ENCODE measurements at places on chromosomes 2 and 18.

DNA sequence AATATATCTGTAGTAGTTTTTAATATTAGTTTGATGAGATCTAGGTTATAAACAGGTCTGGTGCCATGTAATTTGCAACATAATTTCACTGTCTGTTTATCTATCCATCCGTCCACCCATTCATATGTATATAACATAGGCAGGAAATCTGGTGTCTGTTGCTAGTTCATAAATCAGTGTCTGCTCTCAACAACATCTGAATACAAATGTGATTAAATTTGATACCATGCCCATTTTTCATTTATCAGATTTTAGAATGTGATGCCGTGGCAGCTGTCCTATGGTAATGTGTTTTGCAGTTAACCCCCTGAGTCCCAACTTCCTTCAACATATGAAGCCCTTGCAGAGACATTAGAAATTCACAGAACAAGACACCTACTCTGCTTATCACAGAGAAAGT is 228.4 kb downstream of the CMPK2 start:
- no peak for DNase-seq

- DNase-seq: no peak
These were observed 344.1 kb downstream of the TDRD15 start for GRCh38 chr2:21467910-21468309.

- no peak for DNase-seq
These were observed 346.8 kb downstream of the ANAPC1 start for GRCh38 chr2:111537078-111537655.

DNA sequence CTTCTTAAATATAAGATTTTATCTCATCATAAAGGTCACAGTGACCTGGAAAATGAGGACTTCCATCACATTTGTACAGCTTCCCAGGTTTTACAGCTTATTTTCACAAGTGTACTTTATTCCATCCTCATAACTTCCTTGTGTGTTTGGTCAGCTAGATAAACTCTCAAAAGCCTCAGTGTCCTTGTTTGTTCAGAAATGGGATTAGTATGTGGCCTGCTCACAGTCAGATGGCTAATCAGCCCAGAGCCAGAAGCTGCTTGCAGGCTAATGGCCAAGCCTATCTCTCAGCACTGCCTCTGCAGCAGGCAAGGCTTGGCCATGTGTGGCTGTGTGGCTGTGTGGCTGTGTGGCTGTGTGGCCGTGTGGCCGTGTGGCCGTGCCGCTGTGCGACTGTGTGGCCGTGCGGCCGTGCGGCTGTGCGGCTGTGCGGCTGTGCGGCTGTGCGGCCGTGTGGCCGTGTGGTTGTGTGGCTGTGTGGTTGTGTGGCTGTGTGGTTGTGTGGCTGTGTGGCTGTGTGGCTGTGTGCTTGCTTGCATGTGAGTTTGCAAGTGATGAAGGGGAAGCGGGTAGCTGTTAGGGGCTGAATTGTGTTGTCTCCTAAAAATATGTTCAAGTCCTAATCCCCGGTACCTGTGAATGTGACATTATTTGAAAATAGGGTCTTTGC is 233.0 kb upstream of the TNP1 start:
- no peak for DNase-seq

- DNase-seq: no peak
These were observed 1.9 kb downstream of the GORASP2 start for GRCh38 chr2:170930991-170931266.

- DNase-seq: no peak
These were observed 34.6 kb upstream of the KLF11 start for GRCh38 chr2:10008809-10009176.

DNA sequence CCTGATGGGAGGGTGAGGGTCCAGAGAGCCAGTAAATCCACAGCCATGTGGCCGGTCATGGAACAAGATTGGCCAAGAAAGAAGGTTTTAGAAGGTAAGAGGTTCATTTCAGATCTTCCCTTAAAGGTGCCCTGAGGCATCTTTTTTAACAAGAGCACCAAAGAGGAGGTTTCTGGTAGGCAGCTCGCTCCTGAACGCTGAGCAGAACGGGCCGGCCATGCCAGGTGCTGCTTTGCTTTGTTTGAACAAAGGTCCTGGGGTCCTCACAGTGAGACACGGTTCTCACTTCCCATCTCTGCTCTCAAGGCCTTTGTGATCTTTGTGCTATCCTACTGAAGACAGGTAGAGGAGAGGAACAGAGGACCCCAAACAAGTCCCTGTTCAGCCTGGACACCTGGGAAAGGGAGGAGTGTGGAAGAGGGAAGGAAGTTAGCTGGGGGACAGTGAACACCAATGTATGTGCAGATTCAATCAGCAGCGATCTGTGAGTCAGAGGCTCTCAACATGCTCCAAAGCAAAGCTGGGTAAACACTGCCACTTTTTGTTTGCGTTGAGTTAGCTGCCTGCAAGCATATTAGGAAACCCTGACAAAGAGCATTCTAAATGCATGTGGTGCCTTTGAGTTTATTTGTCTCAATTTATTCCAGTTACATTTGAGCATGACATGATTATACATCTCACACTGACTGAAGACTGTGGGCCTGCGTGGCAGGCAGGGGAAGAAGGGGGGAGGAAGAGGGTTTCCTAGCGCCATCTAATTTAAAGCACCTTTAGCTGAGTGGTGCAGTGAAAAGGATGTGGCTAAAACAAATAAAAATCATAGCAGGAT is 102.4 kb downstream of the ASB1 start:
- DNase-seq: no peak

DNA sequence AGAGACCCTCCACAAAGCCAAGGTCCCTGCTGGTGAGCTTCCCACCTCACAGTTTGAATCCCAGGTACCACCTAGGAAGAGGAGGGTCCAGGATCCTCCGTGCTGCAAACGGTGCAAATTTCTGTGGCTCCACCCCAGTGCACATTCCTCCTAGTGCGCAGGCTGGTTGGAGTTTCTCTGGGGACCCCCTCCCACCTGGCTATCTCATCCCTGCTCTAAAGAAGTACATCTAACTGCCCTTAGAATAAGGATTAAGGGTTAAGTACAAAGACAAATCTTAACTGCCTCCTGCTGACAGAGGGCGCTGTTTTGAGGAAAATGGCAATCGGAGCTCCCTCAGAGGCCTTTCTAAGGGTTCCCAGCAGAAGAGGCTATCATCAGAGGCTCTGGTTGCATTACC is 109.6 kb upstream of the FSIP2 start:
- DNase-seq: no peak

DNA sequence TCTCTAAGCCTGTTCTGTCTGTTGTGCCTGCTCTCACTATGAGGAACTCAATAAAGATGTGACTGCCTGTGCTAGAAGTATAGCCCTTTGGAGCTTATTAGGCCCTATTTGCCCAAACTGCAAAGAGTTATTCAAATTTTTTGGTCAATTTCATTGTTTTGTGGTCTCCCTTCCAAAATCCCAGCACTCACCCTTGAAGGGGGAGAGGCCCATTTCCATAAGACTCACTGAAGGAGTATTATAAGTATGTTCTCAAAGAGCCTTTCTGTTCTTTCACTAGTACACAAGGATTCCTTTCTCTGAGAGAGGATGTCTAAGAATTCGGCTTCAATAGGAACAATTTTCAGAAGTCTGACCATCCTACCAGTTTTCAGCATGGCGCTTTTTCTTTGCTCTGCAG is 641.9 kb upstream of the REG3G start:
- DNase-seq: no peak

DNA sequence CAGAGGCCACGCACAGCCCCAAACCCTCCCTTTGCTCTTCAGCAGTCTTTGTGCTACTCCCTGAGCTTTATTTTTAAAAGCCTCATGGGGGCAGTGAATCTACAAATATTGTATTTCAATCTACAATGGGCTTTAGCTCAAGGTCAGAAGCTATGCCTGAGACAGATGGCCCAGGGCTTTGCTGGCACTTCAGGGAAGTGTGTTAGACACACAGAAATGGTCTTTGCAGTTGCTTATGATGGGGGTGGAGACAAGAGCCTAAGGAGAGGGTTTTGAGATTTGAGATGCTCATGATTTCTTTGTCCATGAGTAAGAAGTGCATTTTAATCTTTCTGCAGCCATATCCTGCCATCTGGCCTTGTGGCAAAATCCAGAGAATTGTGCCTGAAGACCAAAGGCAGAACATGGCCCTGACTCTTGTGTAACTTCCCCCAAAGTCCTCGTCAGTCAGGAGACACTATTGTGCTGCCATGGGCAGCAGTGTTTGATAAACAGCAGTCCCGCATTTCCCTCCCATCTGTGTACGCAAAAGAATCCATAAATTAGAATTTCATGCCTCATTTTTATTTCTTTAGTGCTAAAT is 92.6 kb downstream of the VAPA start:
- DNase-seq: peak; percentile 33

- DNase-seq: no peak
These were observed 29.8 kb upstream of the YES1 start for GRCh38 chr18:841647-842370.

GRCh38 chr2:2960441-2961133 is 417.0 kb downstream of the EIPR1 start:
- DNase-seq: no peak

DNA sequence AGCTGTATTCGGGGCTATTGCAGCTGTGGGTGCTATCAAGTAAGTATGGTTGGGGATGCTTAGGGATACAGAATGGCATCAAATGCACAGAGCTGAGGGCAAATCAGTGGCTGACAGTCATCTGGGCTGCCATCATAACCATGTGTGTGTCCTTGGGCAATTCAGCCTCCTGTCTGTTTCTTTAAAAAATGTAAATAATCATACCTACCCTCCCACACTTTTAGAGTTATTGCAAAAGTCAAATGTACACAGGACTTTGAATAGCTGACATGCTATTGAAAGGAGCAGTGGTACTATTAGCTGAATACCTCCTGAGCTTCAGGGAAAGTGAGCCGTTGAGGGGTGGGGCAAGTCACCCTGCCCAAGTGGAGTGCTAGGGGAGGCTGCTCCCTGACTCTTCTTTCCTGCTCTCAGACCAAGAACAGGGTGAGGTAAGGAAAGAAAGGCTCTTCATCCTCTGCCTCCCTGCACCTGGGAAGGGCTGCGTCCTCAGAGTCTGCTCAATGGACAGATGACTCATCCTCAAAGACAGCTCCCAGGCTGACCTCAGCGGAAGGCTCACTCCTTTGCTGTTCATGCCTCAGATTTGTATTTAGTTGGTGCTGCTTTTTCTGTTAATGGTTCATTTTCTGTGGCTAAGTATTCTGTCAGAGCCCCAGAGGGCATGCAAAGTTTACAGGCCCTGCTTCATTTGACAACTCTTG is 54.9 kb upstream of the BZW1 start:
- peak; percentile 67 for DNase-seq

DNA sequence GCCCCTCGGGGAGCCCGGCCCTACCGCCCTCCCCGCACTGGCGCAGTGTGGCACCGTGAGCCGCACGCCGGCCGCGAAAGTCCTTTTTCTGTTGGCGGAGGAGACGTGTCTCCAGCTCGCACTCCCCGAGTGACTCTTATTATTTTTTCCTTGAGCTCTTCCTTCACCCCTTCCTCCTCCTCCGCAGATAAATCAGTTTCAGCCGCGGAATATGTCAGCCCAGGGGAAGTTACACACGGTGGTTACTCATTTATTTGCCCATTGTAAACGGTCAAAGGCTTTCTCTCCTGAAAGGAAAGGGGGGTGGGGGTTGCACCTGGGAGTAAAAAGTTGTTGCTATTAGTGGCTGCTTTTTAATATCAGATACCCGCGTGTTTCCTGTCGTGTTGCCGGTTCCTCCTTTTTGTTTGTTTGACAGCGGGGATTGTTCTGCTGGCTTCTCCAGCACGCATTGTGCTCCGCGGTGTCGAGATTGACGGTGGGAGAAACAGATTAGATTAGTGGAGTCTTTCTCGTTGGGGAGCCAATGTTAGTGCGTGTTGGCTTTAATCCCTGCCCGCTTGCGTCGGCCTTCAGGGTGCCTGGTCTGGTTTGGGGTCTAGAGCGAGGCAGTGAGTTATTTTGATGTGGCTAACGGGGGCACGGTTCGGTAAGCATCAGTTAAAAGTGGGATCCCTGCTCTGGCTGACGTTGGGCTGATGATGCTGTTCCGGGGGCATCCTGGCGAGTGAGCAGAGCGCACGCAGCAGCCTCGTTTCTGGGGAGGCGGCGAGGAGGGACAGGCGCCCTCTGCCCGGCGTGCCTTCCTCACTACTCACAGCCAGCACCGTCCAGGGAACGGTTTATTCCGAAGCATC is 1.6 kb downstream of the CRIM1 start:
- no peak for DNase-seq

- DNase-seq: no peak
These were observed 194.7 kb upstream of the HS6ST1 start for GRCh38 chr2:128513116-128513960.

- no peak for DNase-seq
These were observed 218.5 kb downstream of the TRIB2 start for GRCh38 chr2:12935222-12935621.
